ENCODE measurements at places on chromosomes 13 and 19. TPM values are rescaled to one million over a fixed set of nuclear protein-coding genes. Genes with fewer than 3 reads are reported as not detected.

GRCh38 chr13:24938966-24939365 lies 157.0 kb upstream of the PABPC3 start:
- no peak for DNase-seq

GRCh38 chr13:99526549-99526948 lies 25.3 kb downstream of the TM9SF2 start:
- DNase-seq, result no peak

- DNase-seq, result no peak
These were observed 1381.1 kb upstream of the SLC10A2 start for GRCh38 chr13:104447348-104447747.

DNA sequence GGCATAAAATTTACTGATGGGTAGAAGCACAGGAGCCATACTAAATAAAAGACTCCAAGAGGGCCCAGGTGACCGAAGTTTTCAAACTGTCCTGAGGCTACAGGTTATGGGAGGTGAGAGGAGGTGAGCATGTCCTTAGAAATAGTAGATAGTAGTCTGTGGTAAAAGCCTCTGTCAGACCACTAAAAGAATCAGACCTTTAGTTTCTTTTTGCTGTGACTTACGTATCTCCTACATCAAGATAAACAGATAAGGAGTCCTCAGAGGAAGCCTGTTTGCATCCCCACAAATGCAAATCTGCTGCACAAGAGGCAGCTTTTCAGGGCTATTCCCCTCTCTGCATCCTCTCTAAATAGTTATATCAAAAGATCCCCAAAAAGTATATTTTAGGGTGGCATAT lies 711.6 kb upstream of the SLITRK6 start:
- no peak for DNase-seq

DNA sequence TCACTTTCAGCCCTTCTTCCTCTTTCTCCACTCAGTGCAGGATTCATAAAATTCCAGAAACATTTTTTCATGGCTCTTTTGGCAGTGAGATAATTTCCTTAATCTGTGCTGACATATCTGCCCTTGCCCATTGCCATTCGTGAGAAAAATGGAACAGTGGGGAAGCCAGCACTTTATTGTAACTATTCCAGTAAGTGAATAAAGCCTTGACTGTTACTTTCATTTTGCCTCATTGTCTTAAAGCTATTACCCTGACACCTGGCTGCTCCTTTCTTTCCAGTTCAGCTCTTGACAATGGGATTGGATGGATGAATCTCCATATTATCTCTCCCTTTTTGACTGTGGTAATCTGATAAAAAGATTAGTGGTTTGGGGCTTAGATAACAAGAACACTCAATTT lies 1068.1 kb upstream of the PCDH20 start:
- peak; percentile 21 for DNase-seq

- DNase-seq, result peak; percentile 44
These were observed 6.4 kb downstream of the EPN1 start for GRCh38 chr19:55681131-55682092.

- DNase-seq, result no peak
These were observed 64.5 kb upstream of the SCEL start for GRCh38 chr13:77470986-77471385.

- no peak for DNase-seq
These were observed 778 bp upstream of the LRRC4B start for GRCh38 chr19:50568728-50569698.

DNA sequence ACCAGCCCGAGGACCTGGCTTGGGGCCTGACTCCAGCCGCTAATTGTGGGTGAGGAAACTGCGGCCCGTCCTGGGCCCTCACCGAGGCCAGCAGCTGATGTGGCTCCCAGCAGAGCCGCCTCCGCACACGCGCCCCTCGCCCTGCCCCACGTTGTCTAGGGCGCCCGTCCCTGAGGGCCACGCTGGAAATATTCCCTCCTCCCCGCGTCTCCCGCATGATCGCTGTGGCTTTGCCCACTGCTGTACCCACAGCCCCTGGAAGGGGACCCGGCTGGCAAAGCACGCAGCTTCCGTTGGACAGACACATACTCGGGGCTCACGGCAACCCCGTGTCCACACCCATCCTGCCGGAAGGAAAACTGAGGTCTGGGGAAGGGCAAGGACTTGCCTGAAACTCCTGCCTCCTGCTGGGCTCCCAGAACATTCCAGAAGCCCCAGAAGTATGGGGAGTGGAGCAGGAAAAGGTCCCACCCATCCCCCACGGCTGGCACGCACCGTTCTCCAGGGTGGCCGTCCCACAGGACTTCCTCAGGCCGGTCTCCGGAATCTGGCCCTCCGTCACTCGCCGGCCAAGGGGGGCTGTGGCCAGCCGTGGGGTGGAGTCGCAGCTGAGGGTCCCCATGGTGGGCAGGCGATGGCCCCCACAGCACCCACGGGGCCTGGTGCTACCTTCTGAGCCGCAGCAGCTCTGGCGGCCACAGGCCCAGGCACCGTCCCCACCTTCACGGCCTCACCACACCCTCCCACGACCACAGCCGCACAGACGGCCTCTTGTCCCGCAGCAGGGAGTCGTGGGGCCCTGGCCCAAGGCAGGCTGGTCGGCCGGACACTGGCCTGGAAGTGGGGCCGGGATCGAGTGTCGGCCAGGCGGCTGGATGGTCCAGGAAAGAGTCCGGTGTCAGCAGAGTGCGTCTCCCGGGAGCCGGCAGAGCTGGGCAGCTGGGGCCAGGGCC lies 13.6 kb upstream of the SHC2 start:
- no peak for DNase-seq

DNA sequence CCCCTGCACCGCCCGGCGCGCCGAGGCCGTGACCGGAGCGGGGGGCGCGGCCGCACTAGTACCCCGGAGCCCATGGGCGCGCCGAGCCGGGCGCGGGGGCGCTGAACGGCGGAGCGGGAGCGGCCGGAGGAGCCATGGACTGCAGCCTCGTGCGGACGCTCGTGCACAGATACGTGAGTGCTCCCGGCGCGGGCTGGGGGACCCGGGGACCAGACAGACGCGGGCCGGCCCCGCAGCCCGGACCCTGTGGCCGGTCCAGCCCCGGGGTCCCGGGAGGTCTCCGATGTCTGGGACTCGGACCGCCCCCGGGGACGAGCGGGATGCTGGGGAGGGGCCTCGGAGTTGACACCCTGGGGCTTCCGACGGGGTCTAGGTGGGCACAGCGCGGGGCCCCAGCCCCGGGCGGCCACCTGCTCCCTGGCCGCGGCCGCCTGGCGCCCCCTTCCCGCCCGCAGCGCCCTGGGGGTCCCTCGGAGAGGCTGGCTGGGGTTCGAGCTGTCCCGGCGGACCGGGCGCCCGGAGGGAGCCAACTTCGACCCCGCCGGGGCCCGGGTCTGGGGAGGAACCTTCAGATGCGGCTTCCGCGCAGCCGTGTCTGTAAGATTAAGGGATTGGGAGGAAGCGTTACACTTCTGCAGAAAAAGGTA lies 568 bp downstream of the ATP11A start:
- DNase-seq, result peak; percentile 37

DNA sequence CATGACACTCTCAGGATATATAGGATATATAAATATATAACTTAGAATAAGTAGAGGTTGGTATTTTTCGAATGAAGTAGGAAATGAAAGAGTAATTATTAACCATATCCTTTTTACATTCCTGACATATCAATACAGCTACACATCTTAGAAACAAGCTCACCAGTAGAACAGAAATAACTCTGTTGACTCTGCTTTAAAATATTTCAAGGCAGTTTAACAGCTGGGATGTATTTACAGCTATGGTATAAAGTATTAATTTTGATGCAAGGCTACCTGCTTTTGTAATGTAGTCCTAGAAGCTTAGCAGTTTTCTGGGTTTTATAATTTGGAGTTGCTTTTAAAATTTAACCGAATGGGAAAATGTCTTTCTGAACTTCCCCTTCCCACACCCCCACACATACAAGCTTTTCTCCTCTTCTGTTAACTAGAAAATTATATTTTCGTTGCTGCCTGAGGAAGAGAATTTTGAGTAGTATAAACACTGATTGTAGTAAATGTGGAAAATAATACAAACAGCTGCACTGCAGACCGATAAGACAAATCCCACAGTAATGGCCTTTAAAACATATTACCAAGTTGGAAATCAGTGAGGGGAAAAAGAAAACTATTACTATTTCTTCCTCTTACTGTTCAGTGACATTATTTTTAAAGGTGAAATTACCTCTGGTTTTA lies 147.7 kb downstream of the GGACT start:
- peak; percentile 78 for DNase-seq

- DNase-seq, result no peak
These were observed 1644.8 kb downstream of the PCDH9 start for GRCh38 chr13:65585346-65585745.

LINGO3 gene
- not detected for polyA plus RNA-seq

PPM1N gene
- polyA plus RNA-seq, result 2.3 TPM

FFAR2 gene
- polyA plus RNA-seq, result not detected

Data from fibroblast of lung (primary cell).